ENCODE measurements at places on chromosomes 4 and X.

DNA sequence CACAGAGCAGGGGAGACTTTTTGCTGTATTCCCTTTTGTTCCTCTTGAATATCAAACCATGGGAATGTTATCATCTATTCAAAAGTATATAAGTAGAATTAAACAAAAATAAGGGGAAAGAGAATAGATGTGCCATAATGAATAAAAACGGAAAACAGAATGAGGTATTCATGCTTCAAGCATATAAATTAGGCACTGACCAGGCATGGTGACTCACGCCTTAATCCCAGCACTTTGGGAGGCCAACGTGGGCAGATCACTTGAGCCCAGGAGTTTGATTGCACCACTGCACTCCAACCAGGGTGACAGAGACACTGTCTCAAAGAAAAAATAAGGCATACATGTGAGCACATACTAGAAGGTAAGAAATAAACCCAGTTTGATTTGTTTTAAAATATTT, 16.3 kb upstream of the NEUROG2 start:
- no peak for DNase-seq

- DNase-seq: no peak
Measured at GRCh38 chrX:112768563-112768962, 72.1 kb downstream of the AMOT start.

DNA sequence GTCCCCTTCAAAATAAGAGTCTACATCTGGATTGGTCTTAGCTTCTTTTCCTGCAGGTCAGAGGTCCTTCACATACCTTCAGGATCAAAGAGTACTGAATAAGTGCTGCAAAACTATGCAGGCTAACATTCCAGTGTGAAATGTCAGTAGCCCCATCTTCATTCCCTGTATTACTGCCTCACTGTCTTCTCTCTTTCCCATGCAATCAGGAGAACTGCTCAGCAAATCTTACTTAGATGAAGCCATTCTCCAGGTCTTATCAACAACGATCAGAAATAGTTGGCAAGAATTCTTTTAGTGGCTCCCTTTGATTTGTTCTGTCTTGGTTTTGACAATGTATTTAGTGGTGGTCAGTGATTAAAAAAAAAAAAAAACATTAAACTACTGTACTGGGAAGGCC, 26.0 kb upstream of the IQCM start:
- DNase-seq: no peak

GRCh38 chrX:133215017-133215416, 3.1 kb downstream of the TFDP3 start:
- no peak for DNase-seq

DNA sequence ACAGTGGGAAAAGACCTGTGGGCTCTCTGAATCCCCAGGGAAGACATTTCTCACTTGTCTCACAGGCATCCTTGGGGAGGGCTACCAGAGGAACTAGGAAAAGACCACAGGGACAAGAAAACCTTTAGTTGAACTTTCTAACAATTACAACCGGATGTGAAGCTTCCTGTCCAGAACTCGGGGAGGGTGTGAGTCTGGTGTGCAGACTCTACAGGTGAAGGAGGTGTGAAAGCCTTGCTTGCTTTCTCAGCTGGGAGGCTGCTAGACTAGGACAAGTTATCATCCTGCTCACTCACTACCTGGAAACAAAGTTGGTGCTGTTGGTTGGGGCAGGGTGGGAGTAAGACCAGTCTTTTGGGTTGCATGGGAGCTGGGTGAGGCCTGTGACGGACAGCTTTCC, 158.5 kb upstream of the PBDC1 start:
- no peak for DNase-seq

DNA sequence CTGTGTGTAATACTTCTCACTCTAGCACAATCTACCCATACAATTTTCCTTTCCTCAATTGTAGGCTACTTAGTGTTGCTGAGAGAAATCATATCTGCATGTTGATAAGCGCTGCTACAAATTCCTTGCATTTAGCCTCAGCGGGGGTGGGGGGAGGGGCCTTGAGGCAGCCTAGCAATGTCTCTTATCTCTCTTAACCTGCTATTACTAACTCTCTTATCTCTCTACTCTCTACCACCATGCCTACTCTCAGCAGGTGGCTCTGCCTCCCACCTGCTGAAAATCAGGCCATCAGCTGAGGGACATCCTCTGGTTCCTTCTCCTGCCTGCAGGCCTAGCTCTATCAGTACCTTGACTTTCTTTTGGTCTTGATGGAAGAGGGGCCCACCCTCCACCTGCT, 98.9 kb downstream of the GPR82 start:
- DNase-seq: no peak

DNA sequence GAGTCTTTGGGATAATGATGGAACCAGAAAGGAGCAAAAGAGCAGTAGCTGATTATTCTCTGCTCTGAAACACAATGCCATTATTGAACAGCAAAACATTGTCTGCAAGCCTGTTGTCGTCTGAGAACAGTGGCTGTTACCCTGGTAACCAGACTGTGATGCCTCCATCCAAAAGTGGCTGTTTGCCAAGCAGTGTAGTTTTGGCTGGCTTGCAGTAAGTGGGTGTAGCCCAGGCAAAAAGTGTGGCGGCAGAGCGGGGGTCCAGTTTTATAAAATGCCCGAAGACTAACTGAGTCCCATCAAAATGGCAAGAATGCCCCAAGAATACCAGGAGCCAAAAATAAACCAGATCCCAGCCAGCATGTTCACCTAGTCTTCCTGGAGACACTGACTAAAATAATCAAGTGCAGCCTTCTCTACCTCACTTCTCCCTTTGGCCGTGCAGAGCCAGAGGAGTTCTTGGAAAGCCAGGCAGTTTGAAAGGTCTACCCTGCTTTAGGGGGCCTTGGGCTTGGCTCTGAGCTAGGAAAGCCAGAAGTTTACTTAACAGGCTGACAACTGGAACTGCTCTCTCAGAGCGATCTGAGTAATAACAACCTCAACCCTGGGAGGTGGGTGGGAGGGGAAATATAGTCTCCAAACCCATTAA, 2.6 kb downstream of the PLP1 start:
- DNase-seq: peak; percentile 44

DNA sequence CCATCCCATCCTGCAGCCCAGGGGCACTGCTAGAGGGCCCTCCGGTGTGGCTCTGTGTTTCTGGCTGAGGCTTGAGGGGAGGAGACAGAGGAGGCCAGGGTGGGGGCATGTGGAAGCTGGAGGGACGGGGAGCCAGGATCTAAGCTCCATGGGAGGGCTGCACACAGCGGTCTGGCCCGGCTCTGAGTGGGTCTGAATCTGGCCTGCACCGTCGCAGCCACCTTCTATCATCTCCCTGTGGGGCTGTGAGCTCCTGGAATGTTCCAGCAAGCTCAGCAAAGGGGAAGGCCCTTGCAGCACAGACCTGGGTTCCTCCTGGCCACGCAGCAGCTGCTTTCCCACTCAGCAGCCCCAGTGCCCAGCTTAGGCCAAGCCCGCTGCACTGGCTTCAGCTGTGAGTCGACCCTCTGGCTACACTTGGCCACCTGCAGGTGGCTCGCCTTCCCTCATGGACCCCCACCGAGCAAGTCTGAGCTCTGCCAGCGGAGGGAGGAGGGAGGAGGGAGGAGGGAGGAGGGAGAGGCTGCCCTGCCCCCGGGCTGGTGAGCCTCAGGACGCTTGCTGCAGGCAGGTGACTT, 5.3 kb downstream of the NKX1-1 start:
- DNase-seq: peak; percentile 58

DNA sequence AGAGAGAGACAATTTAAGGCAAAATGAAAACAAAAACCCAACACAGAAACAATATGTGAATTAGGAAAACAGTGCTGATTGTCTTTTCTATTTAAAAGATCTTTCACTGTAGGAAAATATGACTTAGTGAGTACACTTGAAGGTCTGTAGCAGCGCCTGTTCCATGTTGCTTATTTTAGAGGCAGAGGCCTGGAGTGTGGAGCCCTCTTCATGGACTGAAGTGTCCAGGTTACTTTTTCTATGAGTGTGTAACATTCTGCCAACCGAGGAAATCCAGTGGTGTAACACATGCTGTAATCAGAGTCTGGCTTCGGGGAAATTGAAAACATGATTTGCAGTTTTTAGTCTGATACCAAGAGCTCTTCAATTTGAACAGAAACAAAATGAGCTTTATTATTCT, 64.0 kb upstream of the GPRIN3 start:
- DNase-seq: no peak

DNA sequence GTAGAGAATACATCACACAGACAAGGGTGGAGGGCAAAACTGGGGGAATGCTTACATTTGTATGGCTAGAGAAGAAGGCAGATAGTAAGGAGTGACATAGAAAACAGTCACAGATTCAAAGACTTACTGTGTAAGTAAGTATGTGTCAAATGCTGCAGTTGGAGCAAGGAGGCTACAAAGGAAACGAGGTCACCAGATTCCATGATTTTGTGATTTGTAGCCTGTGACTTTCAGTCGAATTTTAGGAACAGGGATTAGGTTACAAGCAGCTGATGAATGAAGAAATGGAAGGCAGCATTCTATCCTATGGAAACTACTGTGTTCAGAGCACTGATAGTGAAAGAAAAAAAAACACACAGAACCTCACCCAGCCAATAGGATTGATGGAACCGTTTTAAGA, 407.9 kb downstream of the IL15 start:
- DNase-seq: no peak

GRCh38 chrX:20394451-20394850, 127.7 kb upstream of the RPS6KA3 start:
- DNase-seq: no peak

- no peak for DNase-seq
Measured at GRCh38 chr4:3223346-3223745, 25.6 kb upstream of the MSANTD1 start.

DNA sequence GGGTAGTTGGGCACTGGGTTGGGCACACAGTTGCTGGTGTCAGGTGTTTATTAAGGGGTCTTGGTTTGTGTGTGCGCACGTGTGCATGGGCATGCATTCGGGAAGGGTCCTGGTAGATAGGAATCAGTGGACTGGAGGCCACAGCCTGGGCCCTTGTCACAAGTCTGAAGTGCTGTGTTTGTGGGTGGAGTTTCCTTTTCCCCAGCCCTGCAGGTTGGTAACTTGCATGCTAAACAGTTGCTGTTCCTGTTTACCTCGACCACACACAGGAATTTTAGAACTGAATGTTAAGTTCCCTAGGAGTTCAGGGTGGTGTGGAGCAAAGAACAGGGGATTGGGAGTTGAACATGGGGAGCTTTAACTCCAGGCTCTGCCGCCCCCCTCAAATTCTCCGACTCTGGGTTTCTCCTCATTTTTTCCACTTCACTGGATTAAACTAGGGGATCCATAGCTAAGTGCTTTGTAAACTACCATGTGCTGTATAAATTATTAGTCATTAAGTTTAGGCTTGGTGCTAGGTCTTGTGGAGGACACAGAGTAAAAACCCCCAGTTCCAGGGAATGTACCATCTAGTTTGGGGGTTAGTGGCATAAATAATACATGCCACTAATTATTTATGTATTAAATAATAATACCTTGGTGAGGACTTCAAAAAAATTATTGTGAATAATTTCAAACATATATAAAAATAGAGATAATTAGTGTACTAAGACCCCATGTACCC, 49.0 kb downstream of the STARD8 start:
- no peak for DNase-seq

- DNase-seq: no peak
Measured at GRCh38 chr4:146098978-146099377, 76.5 kb upstream of the LSM6 start.

GRCh38 chr4:5955856-5956255, 62.4 kb downstream of the C4orf50 start:
- no peak for DNase-seq

DNA sequence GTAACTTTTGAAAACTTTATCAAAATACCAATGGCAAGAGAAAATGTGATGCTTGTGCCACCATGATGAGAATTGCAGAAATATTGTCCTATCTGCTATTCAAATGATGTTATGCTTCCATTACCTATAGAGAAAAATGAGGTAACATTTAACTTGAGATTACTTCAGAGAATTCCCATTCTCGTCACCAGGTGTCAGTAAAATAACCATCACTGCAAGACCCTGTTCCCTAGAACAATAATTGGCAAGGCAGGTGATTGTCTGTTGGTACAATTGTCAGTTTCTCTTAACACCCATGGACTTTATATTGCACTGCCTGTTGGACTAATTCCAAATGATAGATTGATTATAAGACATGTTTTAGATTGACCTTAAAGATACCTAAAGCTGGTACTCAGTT, 179.9 kb downstream of the GABRG1 start:
- no peak for DNase-seq

GRCh38 chrX:150913511-150913910, 15.0 kb upstream of the CD99L2 start:
- DNase-seq: no peak

DNA sequence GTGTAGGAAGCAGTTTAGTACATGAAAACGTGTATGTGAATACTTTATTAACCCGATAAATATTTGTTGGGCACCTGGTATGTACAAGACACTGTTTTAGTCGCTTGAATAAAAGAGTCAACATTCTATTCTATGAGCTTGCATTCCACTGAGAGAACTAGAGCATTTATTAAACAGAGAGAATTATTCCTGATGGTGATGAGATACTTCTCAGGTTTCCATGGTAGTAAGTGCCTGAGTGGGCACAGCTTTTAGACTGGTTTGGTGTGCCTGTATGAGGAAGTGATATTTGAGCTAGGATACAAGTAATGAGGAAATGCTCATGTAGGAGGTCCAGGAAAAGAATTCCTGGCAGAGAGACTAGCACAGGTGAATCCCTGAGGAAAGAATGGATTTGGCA, 94.2 kb downstream of the ATP10D start:
- DNase-seq: no peak

DNA sequence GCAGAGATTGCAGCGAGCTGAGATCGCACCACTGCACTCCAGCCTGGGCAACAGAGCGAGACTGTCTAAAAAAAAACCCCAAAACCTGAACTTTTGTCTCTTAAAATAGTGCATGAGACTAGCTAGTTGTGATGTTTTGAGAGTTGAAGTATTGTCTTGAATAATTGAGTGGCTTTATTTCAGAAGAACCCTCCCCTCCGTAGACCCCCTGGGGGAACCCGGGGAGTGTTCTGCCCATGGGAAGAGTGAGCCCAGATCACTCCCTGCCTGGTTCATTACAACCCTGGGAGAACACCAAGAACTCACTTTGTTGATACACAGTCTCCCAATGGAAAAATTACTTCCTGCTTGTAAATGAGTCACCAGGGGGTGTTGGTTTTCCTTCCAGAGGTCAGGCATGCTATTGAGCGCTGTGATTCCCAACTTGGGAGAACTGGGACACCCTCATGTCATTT, 65.3 kb upstream of the SHISA3 start:
- DNase-seq: no peak

GRCh38 chr4:98110929-98111328, 32.3 kb downstream of the STPG2 start:
- no peak for DNase-seq

DNA sequence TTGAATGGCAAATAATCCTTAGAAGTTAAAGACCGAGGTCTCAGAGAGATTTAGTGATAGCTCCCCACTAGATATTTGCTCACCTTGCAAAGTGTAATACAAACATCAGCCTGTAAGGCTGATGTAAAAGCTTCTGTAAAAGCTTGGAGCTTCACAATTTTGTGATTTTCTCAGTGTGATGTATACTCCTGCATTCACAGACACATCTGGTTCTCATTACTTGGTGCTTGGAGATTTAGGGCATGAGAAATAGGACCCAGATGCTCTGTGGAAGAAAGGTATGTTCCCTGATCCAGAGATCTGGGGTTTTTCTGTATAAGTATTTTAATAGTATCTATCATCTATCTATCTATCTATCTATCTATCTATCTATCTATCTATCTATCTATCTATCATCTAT, 1664.3 kb downstream of the C4orf33 start:
- no peak for DNase-seq

Data from posterior cingulate gyrus (tissue), 11 donors.